Muscle of back (tissue), 13 donors: ENCODE measurements at places on chromosomes 4 and X.

DNA sequence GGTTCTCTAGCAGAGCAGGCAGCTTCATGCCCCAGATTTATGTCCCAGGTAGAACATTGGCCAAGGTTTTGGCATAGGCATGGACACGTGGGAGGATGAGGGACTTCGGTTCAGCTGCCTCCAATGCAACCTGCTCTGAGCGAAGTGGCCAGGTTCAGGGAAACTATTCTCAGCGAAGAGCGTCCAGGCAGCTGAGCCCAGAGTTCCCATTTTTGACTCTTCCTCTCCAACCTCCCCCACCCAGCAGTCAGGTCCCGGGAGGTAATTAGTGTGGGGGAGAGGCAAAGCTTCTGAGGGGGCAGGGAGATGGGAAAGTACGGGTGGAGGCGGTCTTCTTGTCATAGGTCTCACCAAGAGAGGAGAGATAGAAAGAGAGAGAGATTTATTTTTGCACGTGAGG is 1.0 kb downstream of the GABRA4 start:
- DNase-seq: no peak

DNA sequence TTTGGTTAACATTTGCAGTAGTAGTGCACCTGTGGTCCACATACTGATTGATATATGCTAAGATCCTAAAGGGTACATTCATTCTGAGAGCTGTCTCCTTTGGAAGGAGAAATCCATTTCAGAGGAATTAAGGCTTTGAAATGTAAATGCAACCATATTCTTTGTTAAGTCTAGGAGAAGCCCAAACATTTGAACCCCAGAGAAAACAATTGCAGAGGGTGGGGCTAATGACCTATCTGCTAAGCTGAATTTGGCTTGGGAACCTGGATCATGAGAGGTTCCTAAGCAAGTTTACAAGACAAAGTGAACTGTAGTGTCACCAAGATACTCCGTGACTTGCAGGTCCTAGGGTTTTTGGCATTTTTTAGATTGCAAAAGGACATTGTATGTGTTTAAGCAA is 41.2 kb downstream of the LAS1L start:
- DNase-seq: no peak

DNA sequence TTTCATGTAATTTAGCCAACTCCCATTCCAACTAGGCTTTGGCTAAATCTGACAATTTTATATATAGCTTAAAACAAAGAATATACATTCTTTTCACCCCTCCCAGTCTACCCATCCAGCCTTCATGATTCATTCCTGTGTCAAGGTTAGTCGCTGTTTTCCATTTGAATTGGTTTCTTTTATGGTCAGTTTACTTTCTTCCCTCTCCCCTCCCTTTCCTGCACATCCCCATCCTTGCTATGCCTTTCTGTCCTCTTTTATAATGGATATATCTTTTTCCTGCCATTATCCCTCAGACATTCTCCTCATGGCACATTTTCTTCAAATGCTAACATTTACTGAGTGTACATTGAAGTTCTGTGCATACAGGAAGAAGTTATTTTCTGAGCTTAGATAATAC is 4.7 kb downstream of the ZXDB start:
- no peak for DNase-seq

DNA sequence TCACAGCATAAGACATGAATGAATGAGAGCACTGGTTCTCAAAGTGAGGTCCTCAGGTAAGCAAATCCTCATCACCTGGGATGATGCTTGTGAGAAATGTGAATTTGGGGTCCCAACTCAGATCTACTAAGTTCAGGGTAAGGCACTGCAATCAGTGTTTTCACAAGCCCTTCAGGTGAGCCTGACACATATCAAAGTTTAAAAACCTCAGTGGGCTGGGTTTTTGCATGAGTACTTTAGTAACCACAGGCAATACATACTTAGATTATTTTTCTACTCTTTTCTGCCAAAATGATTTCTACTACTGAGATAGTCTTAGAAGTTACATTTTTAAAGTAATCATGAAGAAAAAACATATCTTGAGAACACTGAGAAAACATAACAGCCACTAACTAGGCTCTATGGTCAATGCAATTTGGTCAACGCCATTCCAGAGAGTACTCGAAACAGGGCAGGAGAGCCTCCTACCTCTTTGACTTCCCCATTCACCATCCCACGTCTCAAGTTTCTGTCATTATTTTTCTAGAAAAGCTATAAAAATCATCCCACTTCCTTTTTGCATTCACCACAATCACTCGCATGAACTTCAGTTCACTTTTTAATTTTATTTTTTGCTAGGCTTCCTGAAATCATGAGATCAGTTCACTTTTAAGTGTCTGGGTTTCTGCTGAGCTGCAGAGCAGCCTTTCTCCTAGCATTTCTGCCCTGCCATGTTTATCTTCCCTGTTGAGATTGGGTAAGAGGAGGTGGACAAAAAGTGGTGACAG is 73.8 kb downstream of the MFAP3L start:
- no peak for DNase-seq

GRCh38 chr4:71294301-71294700 is 44.5 kb upstream of the SLC4A4 start:
- no peak for DNase-seq

DNA sequence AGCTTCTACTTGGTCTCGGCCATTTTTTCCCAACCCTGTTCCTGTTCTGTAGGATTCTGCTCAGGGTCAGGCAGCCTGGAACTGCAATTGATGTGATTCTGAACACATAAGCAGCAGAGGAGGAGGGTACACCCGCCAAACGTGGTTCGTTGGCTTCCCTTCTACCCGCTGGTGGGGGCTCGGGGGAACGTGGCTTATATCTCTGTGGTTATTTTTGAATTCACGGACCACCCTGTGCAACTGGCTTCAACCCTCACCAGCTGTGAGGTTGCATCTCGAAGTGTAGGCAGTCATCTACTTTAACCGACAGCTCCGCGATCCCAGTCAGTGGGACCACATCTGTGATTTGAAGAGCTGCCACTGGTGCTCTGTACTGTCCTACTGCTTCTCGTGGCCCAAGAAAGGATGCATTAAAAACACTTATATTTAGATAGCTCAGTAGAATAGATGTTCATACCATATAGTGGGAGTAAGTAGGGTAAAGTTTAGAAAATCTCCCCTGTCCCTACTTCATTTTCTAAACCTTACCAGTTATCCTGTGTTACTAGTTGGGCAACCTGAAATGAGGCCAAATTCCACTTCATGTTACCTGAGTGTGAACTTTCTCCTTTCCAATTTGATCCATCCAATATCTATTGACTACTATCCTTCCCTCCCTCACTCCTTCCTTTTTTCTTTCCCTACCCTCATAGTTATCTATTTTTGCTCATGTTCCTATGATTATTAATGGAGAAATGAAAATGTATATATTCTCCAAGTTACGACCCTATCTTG is 80.4 kb upstream of the BCOR start:
- peak; percentile 22 for DNase-seq

DNA sequence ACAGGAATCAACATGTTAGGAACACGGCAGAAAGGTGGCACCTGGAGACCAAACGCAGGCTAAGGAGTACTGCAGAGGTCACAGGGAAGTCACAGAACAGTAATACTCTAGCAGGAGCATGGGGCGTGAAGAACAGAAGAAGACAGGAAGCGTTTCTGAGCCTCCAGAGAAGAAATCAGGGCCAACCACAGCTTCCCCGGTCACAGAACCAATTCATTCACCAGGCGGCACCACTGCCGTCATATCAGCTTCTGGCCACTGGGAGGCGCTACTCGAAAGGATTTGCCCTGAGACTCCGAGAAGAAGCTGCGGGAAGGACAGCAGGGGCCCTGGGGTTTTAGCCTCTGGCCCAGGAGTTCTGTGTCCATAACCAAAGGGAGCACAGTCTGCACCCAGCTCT is 78.0 kb upstream of the DRD5 start:
- DNase-seq: no peak

GRCh38 chr4:98501383-98501782 is 157.0 kb downstream of the TSPAN5 start:
- no peak for DNase-seq

DNA sequence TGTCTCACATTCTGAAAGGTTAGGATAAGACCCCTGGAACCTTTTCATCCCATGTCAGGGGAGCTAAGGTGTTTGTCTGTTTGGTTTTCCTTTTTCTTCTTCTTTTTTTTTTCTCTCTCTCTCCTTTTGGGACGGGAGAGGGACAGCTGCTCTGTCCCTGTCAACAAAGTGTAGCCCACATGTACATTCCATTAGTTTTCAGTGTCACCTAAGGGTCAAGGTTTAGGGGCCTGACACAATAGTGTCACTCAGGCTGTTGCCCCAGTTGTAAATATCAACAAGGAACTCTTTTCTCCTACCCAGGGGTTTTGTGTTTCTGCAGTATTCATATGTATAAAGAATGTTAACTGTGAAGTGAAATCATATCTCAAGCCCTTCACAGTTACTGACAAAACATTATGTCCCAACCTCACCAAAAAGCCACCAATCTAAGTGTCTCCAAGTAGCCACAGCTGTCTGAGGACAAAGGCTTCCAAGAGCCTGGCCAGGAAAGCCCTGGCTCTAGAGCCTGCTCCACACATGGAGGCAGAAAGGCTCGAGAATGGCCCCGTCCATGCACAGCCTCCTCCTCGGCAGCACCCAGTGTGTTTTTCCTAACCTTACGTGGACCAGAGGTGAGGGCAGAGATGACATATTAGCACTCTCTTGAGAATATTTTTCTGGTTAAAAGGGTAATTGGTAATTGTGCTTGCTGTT is 9.4 kb downstream of the IRF2 start:
- DNase-seq: no peak

DNA sequence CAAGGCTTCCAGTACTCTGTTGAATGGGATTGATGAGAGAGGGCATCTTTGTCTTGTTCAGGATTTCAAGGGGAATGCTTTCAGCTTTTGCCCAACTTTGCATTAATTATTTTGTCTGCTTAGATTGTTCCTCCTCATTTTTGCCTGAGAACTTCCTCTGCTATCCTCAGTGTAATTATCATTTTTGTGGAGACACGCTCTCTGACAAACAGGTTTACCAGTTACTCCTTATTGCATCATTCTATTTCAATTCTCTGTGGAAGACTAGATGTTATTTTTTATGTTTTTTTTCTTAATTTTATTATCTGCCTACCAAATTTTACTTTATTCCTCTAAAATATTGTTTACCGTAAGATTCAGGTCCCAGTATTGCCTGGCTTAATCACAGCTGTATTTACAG is 349.2 kb downstream of the ADGRL3 start:
- DNase-seq: no peak

GRCh38 chr4:82594456-82594855 is 32.7 kb upstream of the TMEM150C start:
- no peak for DNase-seq

- peak; percentile 0 for DNase-seq
Measured at GRCh38 chrX:54564936-54565335, 34.9 kb downstream of the GNL3L start.
